HFFc6 (cell line): ENCODE measurements at places on chromosomes 11 and 22.

- DNase-seq = no peak
Measured at GRCh38 chr11:8031248-8032115, 44.3 kb downstream of the EIF3F start.

GRCh38 chr11:15107730-15108515 is 6.8 kb upstream of the INSC start:
- DNase-seq = peak; percentile 42

- DNase-seq = peak; percentile 94
Measured at GRCh38 chr11:111939836-111940604, 2.9 kb downstream of the DIXDC1 start.

GRCh38 chr11:102383839-102384238 is 36.8 kb downstream of the BIRC2 start:
- no peak for DNase-seq

DNA sequence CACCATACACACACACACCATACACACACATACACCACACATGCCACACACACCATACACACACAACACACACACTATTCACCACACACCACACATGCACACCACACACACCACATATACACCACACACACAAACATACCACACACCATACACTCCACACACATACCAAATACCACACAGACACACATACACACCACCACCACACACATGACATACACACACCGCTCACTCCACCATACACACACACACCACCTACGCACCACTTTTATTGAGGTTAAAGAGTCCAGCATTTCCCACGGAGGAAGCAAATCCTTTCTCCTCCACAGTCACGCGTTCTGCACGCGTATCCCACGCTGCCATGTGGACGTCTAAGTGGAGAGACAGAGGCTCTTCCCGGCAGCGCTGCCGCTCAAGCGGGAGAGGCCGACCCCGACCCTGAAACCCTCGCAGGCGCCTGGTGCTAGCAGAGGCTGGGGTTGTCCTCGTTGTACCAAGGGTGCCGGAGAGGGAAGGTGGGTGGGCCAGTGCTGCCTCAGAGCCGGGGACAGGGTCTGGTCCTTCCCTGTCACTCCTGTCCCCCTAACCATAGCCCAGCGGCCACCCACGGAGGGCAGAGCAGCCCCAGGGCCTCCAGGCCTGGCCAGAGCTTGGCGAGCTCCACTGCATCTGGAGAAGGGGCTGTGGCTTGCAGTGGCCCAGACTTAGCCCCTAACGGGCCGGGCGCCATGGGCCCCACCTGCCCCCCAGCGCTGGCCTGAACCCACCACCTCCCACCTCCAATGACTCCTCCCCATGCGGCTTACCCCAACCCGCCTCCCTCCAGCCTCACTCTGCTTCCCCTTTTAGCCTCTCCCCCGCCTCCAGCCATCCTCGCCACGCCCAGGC is 1495.0 kb downstream of the BRD1 start:
- DNase-seq = no peak

- DNase-seq = peak; percentile 38
Measured at GRCh38 chr11:70415642-70416395, 17.5 kb downstream of the CTTN start.

- DNase-seq = no peak
Measured at GRCh38 chr11:120509346-120510053, 2.0 kb upstream of the GRIK4 start.

GRCh38 chr22:48783821-48784266 is 1043.8 kb downstream of the BRD1 start:
- no peak for DNase-seq

DNA sequence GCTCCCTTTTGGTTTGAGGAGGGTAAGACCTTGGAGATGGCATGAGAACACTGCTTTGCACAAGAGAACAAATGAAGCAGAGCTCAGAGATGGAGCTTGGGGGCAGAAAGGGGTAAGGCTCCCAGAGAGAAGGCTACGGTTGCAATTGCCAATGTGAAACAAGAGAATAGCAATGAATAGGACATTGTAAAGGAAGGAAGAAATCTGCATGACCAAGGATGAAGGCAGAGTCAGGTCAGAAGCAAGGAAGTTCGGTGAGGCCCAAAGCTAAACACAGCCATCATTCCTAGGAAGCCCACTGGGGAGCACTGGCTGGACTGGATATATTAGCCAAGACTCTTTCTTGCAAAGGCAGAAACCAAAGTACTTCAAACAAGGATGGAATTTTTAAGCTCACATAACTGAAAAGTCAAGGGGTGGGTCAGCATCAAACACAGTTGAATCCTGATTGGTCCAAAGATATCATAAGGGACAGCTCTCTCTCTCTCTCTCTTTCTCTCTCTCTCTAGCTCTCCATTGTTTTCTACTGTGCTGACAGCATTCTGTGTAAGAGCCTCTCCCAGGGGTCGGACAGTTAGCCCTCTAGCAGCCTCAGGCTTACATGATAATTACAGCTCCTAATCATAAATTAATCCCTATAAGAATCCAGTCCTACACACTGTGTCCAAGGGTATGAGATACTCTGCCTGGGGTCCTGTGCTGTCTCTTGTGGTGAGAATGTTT is 484.3 kb downstream of the SOX6 start:
- DNase-seq = no peak

DNA sequence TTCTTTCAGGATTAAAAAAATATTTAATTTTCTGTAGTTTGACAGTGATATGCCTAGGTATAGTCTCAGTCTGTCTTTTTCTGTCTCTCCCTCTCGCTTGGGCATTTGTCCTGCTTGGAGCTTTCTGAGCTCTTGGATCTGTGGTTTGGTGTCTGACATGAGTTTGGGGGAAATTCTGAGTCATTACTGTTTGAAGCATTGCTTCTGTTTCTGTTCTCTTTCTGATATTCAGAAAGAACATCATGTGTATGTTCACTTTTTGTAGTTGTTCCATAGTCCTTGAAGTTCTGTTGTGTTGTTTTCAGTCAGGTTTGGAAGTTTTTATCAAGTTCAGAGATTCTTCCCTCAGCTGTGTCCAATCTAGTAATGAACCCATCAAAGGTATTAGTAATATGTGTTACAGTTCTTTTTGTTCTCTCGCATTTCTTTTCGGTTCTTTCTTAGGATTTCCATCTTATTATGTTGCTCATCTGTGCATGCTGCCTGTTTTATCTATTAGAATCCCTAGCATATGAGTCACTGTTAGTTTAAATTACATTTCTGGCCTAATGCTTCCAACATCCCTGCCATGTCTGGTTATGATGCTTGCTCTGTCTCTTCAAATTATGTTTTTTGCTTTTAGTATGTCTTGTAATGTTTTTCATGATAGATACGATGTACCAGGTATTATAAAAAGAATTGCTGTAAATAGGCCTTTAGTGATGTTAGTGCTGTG is 48.4 kb downstream of the DDX10 start:
- peak; percentile 42 for DNase-seq

DNA sequence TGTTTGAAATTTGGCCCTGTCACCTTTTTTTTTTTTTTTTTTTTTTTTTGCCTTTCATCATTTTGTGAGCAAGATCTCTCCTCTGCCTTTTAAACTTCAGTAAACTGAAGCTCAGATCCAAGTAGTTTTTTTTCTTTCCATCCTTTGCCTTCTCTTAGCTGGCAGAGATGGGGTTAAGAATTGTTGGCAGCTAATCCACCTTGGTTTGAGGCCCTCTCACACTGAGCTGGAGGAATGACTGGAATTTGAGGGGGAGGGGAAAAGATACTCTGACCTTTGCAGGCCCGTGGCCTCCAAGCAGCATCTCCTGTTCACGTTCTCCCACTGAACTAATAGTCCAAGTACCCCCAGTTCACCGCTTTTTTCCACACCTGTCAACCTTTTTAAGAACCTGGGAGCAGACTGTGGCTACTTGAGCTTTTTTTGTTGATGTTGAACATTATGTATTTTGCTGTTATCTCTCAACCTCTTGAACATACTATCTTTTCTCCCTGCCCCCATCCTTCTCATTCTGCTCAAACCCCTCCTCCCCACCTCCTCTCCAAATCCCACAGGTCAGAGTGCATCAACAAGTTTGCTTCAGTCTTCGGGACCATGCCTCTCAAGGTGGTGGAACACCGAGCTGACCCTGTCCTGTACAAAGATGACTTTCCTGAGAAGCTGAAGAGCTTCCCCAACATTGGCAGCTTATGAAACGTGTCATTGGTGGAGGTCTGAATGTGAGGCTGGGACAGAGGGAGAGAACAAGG is 66.2 kb downstream of the ALX4 start:
- DNase-seq = peak; percentile 18

- no peak for DNase-seq
Measured at GRCh38 chr11:7436657-7437056, 48.6 kb upstream of the OLFML1 start.

DNA sequence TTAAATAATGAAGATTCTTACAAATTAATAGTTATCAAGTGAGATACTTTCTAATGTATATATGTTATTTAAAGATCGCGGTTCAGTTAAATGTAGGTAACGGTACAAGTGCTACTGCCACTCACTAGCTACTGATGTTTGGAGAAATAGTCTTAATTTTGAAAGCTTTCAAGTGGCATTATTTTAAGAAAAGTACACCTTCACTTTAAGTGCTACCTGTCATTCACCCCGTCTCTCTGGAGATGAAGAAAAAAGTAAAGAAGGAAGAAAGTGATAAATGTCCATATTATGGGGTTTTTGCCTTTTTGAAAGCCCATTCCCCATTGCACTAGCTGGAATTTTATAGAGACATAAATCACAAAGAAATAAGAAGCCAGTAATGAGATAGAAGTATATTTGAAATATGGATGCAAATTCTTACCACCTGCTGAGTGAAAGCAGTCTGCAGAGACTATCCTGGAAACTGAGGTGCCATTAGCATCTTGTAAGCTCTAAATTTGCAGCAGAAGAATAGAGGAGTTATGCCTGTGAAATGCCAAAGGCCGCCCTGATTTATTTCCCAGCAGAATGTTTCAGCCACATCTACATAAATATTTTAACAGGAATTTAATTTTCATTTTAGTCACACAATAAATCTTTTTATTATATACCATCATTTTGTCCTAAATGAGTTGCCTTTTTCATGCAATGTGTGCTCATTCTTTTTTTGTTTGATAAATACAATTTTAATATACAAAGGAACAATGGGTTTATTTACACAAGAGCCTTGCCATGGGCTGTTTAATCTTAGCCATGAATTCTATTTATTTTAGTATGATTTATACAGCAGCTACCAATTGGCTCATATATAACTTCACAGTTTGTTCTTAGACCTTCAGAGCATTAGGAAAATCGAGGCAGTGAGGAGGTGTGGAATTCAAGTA is 489.9 kb upstream of the RAG2 start:
- no peak for DNase-seq

DNA sequence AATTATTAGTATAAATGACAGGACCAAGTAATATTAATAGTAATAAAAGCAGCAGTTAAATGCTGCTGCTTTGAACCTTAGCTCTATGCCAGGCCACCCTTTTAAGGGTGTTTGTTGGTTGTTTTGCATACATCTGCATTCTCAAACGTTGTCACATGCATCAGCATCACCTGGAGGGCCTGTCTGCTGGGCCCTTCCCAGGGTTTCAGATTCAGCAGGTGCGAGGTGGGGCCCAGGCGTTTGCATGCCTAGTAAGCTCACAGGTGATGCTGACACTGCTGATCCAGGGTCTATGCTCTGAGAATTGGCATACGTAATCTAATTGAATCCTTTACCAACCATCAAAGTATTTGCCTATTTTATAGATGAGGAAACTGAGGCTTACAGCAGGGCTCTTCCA is 246.5 kb downstream of the CADM1 start:
- DNase-seq = no peak

DNA sequence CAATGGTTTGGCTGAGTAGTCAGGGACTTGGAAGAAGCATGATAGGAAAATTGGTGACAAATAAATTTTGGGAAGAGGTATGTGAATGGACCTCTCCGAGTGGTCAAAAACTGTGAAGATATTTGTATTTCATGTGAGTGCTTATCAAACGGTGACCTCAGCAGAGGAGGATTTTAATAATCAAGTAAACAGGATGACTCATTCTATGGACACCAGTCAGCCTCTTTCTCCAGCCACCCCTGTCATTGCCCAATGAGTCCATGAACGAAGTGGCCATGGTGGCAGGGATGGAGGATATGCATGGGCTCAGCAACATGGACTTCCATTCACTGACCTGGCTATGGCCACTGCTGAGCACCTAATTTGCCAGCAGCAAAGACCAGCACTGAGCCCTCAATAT is 21.2 kb downstream of the MS4A4E start:
- no peak for DNase-seq

- no peak for DNase-seq
Measured at GRCh38 chr11:120197977-120198376, 12.9 kb upstream of the OAF start.

GRCh38 chr11:64674774-64675173 is 48.2 kb downstream of the NRXN2 start:
- no peak for DNase-seq

GRCh38 chr22:24088816-24089215 is 77.7 kb downstream of the CABIN1 start:
- DNase-seq = peak; percentile 33

- DNase-seq = no peak
Measured at GRCh38 chr11:62856333-62856895, 17.0 kb upstream of the WDR74 start.

DNA sequence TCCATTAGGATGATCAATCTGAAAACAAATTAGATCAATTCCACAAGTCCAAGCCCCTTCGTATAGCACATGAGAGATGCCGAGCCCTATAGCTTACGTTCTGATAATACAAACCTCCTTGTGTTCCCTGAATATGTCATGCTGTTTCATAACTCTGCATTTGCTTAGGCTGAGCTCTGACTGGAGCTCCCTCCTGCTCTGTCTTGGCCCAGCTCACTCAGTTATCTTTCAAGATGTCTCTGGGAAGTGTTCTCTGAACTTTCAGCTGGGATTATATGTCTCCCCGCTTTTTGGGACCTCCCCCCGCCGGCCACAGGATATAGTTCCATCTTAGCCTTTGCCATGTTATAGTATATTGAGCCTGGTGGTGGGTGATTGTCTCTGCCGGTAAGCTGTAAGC is 44.0 kb downstream of the FDX1 start:
- DNase-seq = no peak

DNA sequence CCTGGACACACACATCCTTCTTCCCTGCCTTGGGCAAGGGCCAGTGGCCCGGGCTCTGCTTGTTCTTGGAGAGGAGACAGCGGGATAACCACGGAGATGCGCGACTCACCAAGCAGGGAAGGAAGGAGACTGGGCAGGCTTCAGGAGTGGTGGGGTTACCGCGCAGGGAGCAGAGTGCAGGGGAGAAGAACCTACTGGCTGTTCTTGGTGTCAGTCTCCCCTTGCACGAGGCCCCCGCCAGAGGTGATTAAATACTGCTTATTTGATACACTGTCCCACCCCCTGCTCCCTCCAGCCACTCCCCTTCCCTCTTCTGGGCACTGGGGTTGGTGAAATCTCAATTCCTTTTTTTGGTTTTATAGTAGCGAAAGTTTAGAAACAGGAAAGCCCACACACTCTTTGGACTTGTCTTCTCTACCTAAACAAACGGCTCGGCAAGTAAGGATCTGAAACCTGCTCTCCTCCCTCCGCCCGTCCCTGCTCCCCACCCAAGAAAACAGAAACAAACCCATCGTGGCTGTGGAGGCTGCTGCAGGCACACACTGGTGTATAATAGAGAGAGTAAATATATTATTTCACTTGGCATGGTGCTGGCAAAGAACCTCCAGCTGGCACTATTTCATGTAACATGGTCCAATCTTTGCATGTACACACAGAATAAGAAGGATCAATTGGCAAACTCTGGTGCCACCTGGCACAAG is 10.8 kb downstream of the LARGE2 start:
- DNase-seq = peak; percentile 35

GRCh38 chr11:4467811-4468606 is 14.4 kb upstream of the OR52K1 start:
- DNase-seq = no peak

GRCh38 chr11:19664886-19665548 is 47.6 kb upstream of the NAV2 start:
- DNase-seq = peak; percentile 27
